Lung (tissue), 17 donors: ENCODE measurements at places on chromosomes 11 and 22. TPM values are rescaled to one million over a fixed set of nuclear protein-coding genes. Genes with fewer than 3 reads are reported as not detected.

The INPPL1 gene
- 76.7 TPM for total RNA-seq

The KDM4D gene
- total RNA-seq = 0.94 TPM

The INS gene
- total RNA-seq = not detected

The PGA5 gene
- not detected for total RNA-seq

The SLC5A12 gene
- not detected for total RNA-seq

The CALCA gene
- total RNA-seq = 8.4 TPM

The BRSK2 gene
- 0.51 TPM for total RNA-seq

The MS4A8 gene
- total RNA-seq = 45.9 TPM

The OMP gene
- total RNA-seq = 0.74 TPM

The SLC37A4 gene
- total RNA-seq = 8.2 TPM

The KRTAP5-6 gene
- not detected for total RNA-seq

The OR2AG2 gene
- total RNA-seq = 0.06 TPM

The UBQLNL gene
- 0.85 TPM for total RNA-seq

The USH1C gene
- total RNA-seq = 0.55 TPM

The SBF1 gene
- total RNA-seq = 76.9 TPM

The LSP1 gene
- total RNA-seq = 44.9 TPM

The FIBIN gene
- 11.7 TPM for total RNA-seq

The PARVG gene
- total RNA-seq = 49.6 TPM

The MRGPRE gene
- total RNA-seq = 0.18 TPM

The STX5 gene
- total RNA-seq = 38.7 TPM
